ENCODE measurements at places on chromosomes 7 and 10.

DNA sequence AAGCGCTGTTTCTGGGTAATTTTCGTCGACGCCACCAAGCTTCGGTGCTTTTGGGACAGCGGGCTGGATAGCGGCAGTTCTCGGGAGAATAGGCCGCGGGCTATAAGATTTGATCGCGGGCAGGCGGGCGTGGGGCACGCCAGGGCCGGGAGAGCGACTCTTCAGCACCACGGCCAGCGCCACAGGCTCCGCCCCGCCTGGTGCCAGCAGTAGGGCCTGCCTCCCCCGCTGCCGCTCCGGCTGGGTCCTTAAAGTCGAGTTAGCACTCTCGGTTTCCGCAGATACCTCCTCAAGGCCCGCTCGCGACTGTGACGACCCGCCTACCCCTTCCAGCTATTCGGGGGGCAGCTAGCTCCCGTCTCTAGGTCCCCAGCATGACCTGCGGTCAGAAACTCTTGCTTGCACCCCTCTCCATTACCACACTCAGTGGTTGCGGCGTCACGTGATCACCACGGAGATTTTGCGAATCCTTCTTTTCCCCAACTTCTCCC, 9.4 kb downstream of the NXPH1 start:
- DNase-seq = peak; percentile 51

DNA sequence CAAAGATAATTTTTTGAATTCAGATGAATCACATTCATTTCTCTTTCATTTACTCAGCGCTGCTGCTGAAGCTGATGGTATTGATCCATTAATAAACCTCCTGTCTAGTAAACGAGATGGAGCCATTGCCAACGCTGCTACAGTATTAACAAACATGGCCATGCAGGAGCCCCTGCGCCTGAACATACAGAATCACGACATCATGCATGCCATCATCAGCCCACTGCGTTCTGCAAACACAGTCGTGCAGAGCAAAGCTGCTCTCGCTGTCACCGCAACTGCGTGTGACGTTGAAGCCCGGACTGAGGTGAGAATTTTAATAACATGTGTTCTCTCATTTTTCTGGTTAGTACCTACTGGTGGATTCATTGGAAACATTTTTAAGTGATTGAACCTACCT, 70.2 kb downstream of the ARMC3 start:
- no peak for DNase-seq

DNA sequence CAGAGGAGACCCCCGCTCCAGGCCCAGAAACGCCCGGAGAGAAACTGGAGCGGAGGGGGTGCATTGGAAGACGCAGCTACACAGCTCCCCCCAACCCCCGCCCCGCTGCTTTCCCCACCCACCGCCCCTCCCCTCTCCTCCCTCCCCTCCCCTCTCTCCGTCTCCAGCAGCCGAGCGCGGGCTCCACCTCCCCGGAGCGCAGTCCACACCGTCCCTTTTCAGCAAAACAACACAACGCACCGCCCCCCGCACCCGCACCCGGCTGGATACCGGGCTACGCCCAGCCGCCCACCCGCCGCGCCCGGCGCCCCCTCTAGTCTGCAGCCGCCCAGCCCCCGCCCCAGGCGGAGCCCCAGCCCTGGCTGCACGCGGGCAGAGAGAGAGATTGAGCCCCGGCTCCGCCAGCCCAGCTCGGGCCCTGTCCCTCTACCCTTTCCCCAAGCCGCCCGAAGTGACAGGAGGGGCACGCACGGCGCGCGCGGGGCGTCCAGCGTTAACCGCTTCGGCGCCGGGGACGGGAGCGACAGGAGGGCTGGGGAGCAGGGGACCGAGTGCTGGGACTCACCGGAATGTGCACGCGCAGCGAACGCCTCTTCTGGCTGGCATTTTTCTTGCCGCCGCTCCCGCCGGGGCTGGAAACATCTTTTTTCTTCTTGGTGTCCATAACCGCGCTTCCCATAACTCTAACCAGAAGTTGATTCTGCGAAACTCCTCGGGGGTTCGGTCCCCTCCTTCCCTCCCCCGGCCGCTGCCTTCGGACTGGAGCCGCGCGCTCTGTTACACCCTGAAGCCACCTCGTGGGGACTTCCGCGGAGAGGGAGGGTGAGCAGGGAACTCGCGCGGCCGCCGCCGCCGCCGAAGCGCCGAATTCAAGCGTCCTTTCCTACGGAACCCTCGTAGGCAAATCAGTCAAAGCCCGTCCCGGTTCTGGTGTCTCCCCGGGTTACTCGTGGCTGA, 695 bp downstream of the PRKAG2 start:
- peak; percentile 59 for DNase-seq

DNA sequence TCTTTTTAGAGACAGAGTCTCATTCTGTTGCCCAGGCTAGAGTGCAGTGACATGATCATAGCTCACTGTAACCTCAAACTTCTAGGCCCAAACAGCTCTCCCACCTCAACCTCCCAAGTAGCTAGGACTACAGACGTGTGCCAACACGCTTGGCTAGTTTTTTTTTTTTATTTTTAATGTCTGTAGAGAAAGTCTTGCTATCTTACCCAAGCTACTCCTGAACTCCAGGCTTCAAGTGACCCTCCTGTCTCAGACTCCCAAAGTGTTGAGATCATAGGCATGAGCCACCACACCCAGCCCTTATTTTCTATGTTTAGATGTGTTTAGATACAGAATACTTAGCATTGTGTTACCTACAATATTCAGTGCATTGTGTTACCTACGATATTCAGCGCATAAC, 46.4 kb downstream of the KMT2E start:
- no peak for DNase-seq

GRCh38 chr10:132009575-132009974, 27.9 kb upstream of the BNIP3 start:
- DNase-seq = no peak

DNA sequence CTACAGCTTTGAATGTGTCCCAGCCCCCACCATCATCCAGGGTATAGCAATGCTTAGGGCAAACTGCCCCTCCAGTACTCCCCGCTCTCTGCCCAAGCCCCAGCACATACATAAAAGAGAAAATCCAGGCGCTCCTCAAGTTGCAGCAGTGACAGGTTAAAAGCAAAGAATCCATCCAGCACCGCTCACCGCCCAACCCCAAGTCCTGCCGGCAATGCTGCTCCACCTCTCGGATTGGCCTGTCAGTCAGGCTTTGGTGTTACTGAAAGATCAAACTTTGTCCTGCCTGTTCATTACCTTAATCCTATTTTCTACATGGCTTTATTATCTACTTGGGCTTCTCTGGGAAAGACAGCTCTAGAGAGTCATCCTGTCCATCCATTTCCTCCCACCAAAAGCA, 31.9 kb downstream of the DPCD start:
- no peak for DNase-seq

- no peak for DNase-seq
These were observed 4.3 kb downstream of the KCNH2 start for GRCh38 chr7:150973571-150974451.

DNA sequence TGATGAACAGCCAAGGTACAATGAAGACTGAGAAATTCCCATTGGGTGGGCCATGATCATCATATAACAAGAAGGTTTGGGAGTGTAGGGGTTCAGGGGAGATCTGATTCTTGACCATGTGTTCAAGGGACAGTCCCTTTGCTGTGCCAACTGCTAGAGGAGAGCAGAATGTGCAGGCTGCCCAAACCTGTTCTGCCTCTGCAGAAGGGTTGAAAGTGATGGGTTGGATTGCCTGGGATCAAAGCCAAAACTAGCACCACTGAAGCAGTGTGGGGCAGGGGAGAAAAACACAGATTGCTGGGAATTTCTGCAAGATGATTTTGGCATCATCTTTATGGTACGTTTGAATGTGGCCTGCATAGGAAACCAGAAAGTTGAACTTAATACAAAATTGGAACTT, 303.9 kb downstream of the OTUD1 start:
- no peak for DNase-seq

DNA sequence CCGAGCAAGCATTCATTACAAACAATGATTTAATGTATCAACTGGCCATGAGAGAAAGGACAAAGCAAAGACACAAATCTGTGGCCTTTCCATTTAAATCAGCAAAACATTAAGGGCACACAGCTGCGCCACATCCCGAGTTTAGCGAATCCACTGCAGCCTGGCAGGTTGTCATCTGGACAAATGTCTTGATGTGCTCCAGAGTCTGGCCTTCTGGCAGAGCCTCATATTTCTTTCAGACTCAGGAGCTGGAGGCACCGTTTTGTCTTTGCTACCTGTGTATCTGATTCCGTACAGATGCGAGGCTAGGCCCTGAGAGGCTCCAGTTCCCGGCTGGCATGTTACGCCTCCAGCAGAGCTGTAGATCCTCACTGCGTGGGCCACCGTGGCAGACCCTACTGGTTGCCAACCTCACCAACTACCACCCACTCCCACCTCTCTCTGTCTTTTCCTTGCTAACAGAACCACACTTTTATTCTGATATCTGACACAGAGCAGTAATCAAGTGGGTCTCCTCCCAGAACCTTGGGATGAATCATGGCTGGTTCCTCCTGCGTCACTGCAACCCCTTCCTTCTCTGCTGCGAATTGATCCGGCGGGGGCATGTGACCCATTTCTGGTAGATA, 40.9 kb upstream of the EFCAB10 start:
- no peak for DNase-seq

- no peak for DNase-seq
These were observed 280.4 kb downstream of the CELF2 start for GRCh38 chr10:11298116-11298515.

GRCh38 chr10:64191286-64191685, 670.1 kb downstream of the REEP3 start:
- no peak for DNase-seq

- no peak for DNase-seq
These were observed 5.8 kb downstream of the DBNL start for GRCh38 chr7:44050121-44050914.

DNA sequence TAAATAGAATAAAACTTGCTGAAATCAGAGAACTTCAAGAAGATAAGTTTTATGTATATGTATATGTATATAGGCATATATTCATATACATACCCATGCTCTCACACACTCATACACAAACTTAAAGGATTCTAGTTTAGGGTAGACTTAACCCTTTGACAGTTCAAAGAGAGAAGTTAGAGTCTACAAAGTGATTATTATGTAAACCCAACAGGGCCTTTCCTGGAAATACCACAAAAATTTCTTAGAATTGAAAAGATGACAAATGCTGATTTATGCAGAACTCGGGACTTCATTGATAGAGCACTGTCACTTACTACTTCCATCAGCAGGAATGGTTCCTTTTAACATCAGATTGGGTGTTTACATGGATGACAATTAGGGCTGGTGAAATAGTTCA, 763.5 kb downstream of the AUTS2 start:
- no peak for DNase-seq

DNA sequence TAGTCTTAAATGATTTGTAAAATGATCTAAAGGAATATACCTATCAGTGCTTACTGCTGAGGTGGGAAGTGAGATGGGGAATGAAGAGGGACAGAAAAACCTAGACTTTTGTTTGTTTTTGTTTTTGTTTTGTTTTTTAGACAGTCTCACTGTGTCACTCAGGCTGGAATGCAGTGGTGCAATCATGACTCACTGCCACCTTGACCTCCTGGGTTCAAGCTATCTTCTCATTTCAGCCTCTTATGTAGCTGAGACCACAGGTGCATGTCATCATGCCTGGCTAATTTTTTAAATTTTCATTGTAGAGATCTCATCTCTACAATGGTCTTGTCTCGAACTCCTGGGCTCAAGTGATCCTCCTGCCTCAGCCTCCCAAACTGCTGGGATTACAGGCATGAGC, 116.4 kb upstream of the SEM1 start:
- no peak for DNase-seq

DNA sequence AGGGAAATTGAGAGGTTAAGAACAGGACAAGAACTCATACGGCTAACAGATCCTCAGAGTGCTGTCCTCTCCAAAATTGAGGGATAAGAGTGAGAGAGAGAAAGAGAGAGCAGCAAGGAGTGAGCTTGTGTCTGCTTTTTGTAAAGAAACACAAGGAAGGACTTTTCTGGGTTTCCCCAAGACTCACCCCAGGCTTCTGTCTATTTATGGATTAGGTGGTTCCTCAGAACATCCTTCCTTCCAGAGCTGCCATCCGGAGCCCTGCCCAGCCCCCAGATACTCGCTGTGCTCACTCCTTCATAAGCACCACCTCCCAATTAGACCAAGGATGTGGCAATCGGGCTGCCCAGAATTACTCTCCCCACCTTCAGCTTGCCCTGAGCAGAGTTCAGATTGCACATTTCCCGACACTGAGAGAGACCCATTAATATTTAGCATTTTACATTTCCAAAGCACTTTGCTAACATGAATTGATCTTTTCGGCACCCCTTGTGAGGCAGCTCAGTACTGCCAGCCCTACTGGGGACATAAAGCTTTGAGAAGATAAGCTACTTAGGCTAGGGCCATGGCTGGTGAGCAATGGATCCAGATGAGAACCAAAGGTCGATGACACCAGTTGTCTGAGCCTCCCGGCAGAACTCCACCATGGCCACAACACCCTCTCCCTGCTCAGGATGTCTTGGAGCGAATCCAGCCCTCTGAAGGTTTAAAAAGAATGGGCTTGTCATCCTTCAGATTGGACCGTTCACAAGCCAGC, 19.2 kb upstream of the R3HCC1L start:
- DNase-seq = no peak

GRCh38 chr10:110893559-110894179, 21.9 kb downstream of the PDCD4 start:
- DNase-seq = no peak

- no peak for DNase-seq
These were observed 88.4 kb upstream of the CDK6 start for GRCh38 chr7:92924800-92925199.

DNA sequence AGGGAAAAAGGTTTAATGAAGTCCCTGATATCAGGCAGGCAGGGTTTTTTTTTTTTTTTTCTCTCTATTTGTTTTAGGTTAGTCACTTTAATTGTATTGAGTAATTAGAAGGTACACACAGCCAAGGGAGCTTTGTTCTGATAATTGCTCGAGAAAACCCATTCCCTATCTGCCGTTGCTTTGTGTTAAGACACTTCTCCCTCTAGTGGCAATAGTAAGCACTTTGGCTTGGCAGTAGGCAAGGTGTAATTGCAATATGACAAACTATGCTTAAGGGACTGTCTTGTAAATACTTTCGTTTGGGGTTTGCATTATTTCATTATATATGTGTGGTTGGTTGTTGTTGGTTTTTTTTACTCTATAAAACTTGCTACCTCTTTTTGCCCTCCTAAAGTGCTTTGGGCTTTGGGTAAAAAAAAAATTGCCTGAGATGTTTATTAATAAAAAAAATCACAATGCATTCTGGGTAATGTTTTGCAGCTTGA, 113.4 kb downstream of the BTRC start:
- no peak for DNase-seq

DNA sequence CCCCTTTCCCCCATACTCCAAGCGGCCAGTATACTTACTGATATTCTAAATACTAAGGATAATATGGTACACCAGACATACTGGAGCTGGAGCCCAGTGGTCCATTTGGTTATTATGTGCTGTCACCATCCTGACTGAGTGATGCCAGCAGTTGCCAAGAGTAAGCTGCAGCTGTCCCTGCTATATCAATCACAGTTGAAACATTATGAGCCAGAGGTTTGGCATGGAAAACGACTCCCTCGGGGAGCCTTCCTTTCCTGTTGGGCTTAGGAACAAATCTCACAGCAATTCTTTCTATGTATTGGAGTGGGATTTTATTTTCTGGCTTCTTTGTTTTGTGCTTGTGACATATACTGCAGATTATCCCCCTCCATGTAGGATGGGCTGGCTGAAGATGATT, 32.6 kb downstream of the STRIP2 start:
- DNase-seq = no peak
